ENCODE measurements at places on chromosomes 2 and 18.

DNA sequence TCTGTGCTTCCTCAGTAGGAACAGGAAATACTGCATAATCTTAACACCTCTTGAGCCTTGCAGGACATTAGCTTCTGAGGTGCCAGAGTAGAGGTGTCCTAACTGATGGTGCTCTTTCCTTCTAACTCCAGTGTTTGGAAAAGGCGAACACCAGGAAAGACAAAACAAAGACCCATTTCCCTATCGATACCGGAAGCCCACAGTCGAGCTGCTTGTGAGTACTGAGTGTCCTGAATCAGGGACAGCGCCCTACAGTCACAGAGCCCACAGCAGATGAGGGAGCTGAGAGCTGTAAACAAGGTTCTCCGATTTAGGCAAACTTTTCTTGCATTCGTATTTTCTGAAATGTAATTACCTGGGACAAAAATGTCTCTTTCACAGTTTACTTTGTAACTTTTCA is 50.7 kb downstream of the SLC14A2 start:
- DNase-seq, result no peak

DNA sequence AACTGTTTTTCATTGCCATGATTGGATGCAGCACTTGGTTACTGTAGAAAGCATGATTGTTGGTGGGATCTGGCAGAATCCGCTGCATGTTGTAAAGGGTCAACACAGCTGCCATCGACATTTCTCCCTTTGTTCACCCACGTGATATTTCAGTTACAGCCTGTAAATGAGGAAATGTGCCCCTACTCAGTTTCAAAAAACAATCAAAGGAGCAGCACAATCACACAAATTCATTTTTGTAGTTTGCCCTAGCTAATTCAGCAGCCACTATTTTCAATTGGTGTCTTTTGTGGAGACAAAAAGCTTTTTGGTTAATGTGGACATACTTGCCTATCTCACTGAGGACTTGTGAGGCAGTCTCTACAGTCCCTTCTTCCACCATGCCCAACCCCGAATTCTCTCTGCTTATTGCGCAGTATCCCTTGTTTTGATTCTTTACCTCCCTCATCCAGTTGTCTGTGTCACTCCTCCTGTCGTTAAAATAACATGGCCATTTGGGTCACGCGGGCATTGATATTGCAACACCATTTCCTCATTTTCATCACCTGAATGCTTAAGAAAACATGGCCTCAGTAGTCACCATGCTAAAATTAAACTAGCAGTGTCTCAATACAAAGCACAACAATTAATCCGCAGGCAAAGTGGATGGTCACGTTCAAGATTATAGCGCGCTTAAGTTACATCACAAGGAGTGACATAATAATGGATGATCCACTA is 6.4 kb upstream of the PROC start:
- no peak for DNase-seq

GRCh38 chr2:2271469-2271941 is 59.6 kb downstream of the MYT1L start:
- DNase-seq, result no peak

DNA sequence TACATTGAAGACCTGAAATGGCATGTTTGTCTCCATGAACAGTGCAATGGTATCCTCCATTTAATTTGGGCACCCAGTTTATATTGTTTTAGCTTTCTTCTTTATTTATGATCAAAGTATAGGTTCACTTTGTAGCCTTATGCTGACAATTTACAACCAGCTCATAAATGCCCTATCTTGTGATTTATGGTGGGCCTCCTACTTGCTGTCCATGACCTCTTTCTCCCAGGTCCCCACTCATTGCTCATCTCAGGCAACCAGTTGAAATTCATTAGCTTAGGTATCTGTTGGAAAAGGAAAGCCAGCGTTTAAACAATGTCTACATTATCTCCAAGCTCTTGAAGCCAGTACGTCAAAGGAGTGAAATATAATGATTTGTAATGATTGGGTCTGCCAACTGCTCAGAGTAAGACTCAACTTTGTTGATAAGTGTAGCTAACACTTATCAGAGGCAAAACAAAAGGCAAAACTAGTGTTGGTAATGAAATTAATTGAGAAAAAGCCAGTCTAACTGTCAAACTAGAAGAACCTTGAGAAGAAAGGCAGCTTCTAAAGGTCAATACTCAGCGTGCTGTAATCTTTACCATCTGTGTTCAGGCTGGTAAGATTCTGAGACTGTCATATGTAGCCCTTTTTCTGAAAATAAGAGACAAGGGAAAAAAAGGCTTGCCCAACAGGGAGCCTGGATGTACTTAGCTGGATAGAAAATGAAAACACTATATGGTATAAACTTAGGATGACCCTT is 695.9 kb downstream of the EPHA4 start:
- no peak for DNase-seq

GRCh38 chr2:199329466-199329865 is 128.3 kb downstream of the SATB2 start:
- DNase-seq, result no peak

GRCh38 chr2:158011055-158011771 is 90.5 kb upstream of the UPP2 start:
- no peak for DNase-seq

DNA sequence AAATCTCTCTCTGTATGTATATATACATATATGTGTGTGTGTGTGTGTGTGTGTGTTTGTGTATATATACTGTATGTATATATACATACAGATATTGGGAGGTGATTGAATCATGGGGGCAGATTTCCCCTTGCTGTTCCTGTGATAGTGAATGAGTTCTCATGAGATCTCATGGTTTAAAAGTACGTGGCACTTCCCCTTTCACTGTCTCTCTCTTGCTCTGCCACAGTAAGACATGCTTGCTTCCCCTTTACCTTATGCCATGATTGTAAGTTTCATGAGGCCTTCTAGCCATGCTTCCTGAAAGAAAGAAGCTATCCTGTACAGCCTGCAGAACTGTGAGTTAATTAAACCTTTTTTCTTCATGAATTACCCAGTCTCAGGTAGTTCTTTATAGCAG is 18.8 kb upstream of the CCDC195 start:
- no peak for DNase-seq

GRCh38 chr2:186991766-186992417 is 142.9 kb upstream of the ZSWIM2 start:
- no peak for DNase-seq

GRCh38 chr2:164671664-164672396 is 50.5 kb upstream of the GRB14 start:
- DNase-seq, result no peak

DNA sequence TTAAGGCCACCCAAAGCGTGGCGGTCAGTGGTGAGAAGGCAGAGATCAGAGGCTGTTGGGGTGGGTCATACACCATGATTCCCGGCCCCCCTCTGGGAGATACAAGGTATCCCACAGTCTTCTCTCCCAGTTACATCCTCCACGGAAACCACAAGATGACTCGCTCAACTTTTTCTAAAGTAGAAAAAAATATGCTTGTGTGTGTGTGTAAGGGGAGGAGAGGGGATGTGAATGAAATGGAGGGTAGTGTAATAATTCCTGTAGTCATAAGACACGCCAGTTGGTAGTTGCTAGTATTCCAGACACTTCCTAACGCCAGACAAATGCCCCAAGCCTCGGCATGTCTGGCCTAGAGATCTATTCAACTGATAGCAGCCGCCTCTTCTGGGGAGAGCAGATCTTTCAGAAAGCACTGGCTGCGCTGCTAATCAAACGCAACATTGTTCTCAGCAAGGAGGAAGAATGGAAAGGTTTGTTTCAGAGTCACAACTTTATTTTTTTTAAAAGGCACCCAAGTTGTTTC is 143.5 kb downstream of the TGIF1 start:
- peak; percentile 14 for DNase-seq

- DNase-seq, result no peak
These were observed 406.9 kb downstream of the LNPK start for GRCh38 chr2:175595139-175595538.

- peak; percentile 9 for DNase-seq
These were observed at the start of gene FNDC4 for GRCh38 chr2:27494944-27495554. Gene FNDC4 (minus strand): TSS chr2:27495200. CDS start chr2:27494679, 521 bp downstream.

DNA sequence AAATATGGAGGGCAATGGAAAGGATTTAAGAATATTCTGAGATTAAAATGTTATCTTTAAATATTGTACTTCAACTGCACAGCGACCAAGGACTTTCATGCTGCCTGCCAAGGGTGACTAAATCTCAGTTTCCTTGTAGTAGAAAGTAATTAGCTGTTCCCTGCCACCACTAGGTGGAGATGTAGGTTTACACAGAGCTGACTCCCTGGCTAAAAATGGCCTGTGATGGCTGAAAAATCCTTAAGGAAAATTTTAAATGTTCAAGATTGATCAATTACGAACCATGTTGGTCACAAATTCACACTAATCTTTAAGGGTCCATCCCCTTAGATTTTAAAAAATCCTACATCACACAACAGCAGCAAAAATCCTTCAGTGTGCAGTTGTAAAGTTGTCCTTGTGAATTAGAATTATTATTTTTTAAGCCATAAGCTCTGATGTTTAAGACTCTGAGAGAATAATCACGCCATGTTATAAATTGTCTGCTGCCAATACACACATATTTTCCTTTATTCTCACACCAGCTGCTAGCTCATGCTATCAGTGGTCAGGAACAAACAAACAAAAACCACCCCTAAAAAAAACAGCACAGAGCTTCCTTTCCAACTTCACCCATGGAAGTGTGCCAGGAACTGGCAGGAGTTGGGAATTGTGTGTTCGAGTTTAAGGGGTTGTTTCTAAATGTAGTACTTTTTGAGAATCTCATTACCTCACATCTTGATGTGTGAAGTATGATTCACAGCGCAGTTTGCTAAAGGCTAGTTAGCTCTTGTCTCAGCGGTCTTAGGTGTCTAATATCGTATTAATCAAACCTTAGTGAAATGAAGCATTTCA is 399.8 kb downstream of the TMEM182 start:
- DNase-seq, result no peak

DNA sequence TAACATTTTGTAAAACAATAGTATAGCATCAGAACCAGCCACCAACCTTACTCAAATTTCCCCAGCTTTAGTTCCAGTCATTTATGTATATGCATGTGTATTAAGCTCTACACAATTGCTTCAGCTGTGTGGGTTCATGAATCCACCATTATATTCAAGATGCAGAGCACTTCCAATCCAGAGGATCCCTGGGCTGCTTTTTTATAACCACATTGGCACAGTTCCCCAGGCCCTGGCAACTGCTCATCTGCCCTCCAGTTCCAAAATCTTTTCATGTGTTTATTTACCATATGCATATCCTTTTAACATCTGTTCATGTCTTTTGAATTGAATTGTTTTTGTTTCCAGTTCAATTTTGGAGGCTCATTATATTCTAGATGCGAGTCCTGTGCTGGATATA is 482.9 kb upstream of the HS6ST1 start:
- DNase-seq, result no peak

DNA sequence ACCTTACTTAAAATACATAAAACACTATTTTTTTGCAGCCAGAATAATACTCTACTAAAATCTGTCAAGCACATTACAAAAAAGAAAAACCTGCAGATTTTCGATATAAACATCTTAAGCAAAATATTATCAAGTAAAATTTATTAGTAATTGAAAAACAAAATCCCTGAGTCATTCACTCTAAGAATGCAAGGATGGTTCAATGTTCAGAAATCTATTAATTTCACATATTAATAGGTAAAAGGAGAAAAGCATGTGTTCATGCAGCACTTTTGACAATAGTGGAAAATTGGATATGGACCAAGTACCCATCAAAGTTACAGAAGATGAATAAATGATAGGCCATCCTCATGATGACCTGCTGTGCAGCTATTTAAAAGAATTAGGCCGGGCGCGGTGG is 66.2 kb upstream of the OTOS start:
- DNase-seq, result no peak
